ENCODE measurements at places on chromosomes 2 and 18.

GRCh38 chr2:39867268-39867667, 88.2 kb upstream of the THUMPD2 start:
- no peak for DNase-seq

- no peak for DNase-seq
Measured at GRCh38 chr2:201953396-201953795, 80.3 kb upstream of the FZD7 start.

GRCh38 chr2:175842996-175843395, 159.1 kb downstream of the LNPK start:
- DNase-seq = no peak

DNA sequence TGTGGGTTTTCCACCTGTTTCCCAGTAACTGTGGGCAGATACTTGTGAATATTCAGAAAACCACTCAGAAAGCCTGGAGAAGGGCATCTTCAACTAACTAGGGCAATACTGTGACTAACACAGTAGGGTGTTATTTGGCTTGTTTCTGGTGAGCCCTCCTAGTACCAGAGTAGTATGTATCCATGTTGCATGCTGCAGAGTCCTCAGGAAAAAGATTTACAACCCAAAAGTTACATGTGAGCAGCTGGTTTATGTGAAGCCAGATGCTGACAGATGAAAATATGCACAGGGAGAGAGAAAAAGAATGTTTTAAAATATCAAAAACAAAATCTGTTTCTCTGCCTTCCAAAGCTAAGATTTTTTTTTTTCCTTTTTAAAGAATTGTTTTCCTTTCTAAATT, 333.2 kb upstream of the UBE2E3 start:
- no peak for DNase-seq

- DNase-seq = no peak
Measured at GRCh38 chr2:212995920-212996319, 155.5 kb downstream of the IKZF2 start.

GRCh38 chr18:44786688-44787087, 106.0 kb downstream of the SETBP1 start:
- no peak for DNase-seq

DNA sequence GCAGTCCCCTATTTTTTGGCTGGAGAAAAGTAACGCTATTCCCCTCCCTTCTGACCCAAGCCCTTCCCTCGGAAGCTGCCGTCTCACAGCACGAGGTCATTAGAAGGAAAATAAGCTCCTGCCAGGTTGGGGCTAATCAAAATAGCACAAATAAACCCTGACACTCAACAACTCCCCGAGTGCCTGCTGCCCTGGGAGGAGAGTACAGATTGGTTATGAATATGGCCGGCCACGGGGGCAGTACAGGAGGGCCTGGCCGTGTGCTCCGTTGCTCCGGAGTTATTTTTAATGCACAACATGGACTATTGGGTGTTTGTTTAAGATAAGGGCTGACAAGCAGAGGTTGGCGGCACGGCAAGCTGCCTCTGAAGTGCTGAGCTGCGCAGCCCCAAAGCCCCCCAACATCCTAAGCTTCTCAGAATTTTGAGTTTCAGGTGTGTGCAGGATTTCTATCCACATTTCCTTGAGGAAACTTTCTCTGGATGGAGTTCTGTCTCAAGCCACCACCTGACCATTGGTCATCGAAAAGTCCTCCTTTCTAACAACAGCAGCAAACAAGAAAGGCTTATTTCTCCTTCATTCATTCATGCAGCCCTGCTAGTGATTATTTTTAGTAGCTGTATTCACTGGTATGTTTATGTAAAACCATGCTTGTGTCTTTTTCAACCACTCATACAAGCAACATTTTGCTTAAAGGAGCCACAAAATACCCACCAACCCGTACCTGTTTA, 58.7 kb downstream of the PAX3 start:
- DNase-seq = no peak

DNA sequence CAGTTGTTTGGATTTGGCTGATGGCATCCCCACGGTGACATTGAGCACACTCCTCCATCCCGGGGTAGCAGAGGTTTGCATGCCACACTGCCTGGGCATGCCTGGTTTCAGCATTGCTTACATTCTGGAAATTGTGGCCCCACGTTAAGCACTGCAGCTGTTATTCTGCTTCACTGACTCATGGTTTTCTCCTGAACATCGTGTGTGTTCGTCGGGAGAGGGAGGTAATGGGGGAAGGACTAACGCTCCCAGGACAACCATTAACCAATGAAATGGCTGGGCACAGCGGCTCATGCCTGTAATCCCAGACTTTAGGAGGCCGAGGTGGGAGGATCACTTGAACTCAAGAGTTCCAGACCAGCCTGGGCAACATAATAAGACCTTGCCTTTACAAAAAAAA, 28.2 kb upstream of the YWHAQ start:
- DNase-seq = no peak

DNA sequence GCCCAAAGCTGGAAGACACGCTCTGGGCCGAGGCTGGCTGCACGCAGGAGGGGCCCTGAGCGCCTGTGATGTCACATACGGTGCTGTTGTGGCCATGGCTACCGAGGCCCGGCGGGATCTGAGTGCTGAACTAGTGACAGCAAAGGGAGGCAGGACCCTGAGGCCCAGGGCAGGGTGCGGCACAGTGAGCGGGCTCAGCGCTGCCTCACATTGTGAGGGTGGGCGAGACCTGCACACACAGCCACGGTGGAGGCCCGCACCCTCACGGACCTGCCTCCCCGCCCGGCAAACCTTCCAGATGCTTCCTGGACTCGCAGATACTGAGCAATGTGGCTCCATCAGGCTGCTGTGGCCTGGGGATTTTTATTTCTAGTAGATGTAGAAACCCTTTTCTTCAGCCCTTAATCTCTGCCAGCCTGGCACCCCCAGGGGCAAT, 133.8 kb upstream of the CTDP1 start:
- no peak for DNase-seq

- no peak for DNase-seq
Measured at GRCh38 chr2:217992061-217992460, 10.7 kb downstream of the TNS1 start.

GRCh38 chr2:24883946-24884345, 36.1 kb downstream of the ADCY3 start:
- DNase-seq = no peak

- no peak for DNase-seq
Measured at GRCh38 chr2:45315861-45316260, 295.2 kb downstream of the SRBD1 start.

- no peak for DNase-seq
Measured at GRCh38 chr2:219857751-219858150, 230.3 kb downstream of the SLC4A3 start.

DNA sequence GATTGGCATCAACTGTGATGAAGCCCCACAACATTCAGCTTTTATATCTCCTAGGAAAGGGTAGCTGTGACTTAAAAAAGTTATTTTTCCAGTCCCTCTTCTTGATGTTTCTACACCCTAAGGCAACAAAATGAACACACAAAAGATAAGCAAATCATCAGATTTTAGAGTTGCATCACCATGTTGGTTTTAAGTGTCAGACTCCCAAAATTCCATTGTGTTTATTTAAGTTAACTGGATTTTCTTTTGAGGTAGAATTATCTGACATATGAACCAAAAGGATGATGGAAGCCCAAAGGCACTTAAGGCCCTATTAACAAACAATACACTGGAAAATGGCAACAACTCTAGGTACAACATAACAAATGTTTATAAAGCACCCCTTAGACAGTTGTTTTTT, 261.7 kb upstream of the SLC39A10 start:
- DNase-seq = no peak

DNA sequence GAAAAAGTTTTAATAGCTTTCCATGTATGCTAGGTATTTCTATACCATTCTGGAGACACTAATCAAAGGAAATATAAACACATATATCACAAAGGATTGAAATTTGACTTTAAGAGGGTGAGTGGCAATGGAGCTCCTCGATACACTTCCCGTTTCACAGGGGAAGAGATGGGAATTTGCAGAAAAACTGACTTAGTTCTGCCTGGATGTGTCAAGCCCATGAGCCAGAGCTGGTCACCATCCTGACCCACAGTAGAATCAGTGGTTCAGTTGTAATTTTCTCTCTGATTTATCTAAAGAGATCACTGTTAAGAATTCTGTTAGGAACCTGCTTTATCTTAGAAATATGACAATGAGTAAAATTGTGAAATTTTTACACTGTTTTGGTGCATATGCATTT, 34.2 kb downstream of the PLCL1 start:
- no peak for DNase-seq

DNA sequence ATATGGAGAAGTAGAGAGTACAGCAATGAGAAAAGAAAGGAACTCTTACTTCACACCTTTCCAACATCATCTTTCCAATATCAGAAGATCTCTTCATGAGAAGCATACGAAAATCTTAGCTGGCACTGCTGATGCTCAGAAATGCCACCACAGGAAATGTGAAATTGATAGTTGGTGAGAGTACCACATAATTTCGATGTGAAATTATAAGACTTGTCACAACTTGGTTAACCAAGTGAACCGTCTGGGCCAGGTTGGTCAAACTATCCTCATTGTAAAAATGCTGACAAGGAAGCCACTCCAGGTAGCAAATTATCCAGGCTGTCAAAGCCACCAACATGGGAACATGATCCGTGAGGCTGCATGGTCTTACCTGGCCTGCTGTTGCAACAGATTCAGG, 66.5 kb downstream of the EPG5 start:
- no peak for DNase-seq

- no peak for DNase-seq
Measured at GRCh38 chr2:234003972-234004617, 46.4 kb upstream of the SPP2 start.

GRCh38 chr2:173664513-173664910, 300.7 kb downstream of the SP3 start:
- no peak for DNase-seq

- DNase-seq = no peak
Measured at GRCh38 chr2:105876191-105876590, 131.5 kb downstream of the NCK2 start.

- no peak for DNase-seq
Measured at GRCh38 chr18:45250479-45250878, 364.8 kb upstream of the SLC14A2 start.

DNA sequence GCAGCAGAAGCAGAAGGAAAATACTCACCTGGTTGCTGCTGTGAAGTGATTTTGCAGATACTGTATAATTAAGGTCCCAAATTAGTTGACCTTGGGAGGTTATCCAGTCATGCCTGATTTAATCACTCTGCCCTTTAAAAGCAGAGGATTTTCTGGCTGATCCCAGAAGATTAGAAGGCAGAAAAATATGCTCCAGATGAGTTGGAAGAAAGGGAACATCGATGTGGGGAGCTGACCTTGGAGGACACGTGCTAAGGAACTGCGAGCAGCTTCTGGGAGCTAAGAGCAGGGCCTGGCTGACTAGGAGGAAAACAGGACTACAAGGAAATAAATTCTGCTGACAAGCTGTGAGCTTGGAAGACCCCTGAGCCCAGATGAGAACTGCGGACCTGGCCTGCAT, 13.3 kb upstream of the DYM start:
- DNase-seq = peak; percentile 65

DNA sequence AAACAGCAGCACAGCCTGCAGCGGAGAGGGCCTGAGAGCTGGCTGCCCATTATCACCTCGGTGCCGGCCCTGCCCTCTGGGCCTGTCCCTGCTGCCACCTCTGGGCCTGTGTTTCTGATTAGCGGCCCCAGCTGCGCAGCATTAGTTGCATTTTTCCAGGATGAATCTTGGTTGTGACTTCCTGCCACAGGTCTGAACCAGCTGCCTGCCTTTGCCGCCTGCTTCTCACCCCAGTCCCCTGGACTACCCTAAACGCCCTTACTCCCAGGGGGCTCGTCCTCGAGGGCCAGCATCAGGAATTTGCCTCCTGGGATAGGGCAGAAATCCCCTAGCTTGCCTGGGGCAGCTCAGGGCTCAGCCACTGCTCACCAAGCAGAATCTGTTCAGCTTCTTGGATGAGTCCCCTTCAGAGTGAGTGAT, 342.8 kb downstream of the DYSF start:
- no peak for DNase-seq

DNA sequence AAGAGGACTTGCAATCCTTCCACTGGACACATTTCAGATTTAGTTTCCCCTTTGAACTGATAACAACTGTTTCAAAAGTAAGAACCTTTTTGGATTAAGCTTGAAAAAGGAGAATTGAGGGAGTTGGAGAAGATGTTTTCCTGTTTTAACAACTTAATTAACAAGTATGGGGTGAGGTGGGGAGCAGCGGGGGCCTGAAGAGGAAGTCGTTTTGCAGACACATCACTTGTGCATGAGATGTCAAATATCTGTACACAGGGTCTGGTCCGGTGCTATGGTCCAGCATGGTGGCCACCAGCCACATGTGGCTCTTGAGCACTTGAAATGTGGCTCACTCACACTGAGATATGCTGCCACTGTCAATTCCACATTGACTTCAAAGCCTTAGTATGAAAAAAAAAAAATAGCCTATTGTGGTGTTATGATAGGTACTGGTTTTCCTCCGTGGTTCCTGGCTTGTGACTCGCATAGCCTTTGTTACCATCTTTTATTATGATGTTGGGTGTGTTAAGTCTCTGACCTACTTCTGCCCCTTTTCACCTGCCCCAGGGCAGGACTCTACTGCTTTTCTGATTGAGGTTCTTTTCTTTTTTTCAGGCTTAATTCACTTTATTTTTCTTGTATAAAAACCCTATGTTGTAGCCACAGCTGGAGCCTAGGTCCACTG, 205.5 kb downstream of the BCL2 start:
- DNase-seq = no peak

- DNase-seq = no peak
Measured at GRCh38 chr2:185466915-185467314, 271.7 kb upstream of the FSIP2 start.

DNA sequence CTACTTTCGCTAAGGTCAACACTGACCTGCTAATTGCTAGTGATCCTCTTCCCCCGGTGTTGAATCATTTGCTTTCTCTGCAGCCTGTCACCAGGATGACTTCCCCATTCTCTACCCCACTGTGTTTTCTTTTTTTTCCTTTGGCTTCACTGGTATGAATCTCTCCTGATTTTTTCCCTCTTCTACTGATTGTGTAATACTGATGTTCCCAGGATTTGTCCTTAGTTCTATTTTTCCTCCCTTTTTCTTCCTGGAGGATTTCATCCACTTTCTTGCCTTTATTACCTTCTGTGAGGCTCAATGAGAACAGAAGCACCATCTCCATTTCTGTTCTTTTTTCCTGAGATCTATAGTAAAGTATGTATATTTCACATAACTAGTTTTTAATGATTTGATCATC, 14.1 kb upstream of the MSH2 start:
- DNase-seq = no peak

DNA sequence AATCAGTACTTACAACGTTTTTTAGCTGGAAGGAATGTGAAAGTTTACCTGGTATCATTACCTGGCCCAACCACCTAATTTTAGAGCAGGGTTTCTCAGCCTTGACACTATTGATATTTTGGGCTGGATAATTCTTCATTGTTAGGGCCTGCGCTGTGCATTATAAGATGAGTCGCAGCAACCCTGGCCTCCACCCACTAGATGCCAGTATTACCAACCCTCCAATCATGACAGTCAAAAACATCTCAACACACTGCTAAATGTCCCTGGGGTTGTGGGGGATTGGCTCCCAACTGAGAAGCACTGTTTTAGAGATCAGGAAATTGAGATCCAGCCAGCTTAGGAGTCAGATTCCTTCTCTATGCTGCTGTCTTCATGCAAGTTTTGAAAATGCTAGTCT, 265.3 kb upstream of the TCF4 start:
- DNase-seq = no peak

- no peak for DNase-seq
Measured at GRCh38 chr2:216373896-216374295, 1.6 kb upstream of the MARCHF4 start.

GRCh38 chr2:162686336-162686735, 152.2 kb downstream of the KCNH7 start:
- DNase-seq = no peak

- DNase-seq = peak; percentile 37
Measured at GRCh38 chr18:78352910-78353309, 626.7 kb upstream of the SALL3 start.

- no peak for DNase-seq
Measured at GRCh38 chr2:150228936-150229335, 258.5 kb downstream of the RND3 start.
